ENCODE measurements at places on chromosomes 3 and 15.

DNA sequence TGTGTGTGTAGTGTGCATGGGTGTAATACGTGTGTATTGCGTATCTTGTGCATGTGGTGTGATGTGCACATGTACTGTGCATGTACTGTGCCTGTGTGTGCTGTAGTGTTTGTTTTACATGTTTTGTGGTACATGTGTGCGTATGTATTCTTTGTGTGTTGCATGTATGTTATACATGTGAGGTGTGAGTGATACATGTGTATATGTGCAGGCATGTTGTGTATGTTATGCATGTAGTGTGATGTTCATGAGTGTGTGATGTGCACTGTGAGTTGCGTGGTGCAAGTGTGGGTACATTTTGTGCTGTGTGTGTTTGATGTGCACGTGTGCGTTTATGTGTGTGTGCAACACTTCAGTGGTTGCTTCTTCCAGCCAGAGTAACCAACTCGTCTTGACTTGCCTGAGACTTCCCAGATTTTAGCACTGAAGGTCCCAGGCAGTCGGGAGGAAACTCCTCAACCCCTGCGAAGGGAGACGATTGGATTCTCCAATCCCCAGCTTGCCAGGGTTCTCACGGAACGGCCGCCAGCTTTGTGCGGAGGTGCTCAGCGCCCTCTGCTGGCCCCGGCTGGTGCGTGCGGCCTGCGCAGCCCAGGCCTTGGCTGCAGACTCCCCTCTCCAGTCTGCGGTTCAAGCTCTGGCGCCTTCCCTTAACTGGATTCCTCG, 3.6 kb downstream of the GALNT15 start:
- DNase-seq: no peak

GRCh38 chr3:98806521-98806920, 43.4 kb downstream of the ST3GAL6 start:
- no peak for DNase-seq

DNA sequence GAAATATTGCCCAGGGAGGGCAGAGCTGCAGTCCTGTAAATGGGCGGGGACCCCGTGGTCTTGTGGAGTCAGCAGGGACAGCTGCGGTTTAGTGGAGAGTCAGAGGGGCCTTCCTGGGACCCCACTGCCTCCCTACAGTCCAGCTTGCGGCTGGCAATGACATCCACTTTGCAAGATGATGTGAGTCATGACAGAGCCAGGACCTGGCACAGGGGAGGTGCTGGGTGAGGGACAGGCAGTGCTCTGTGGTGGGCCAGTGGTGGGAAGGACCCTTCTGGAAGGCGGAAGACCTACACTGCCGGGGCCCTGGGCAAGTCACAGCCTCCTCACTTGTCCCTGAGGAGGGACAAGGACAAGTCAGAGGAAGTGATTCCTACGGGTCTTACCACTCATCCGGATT, 17.8 kb downstream of the APBA2 start:
- no peak for DNase-seq

DNA sequence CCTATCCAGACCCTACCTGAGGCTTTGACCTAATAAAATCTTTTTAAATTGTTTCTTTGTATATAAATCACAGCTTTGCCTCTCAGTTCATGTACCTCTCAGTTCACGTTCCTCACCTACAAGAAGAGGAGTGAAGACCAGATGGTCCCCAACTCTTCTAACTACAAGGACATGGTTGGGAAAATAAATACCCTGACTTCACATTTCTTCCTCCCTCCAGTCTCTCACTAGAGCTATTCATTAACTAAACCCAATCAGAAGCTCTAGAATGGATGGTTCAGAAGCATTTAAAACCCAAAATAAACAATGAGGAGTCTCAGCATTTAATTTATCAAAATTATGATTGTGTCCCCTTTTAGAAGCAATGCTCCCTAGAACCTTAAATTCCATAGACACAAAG, 97.3 kb upstream of the AGTR1 start:
- DNase-seq: no peak

DNA sequence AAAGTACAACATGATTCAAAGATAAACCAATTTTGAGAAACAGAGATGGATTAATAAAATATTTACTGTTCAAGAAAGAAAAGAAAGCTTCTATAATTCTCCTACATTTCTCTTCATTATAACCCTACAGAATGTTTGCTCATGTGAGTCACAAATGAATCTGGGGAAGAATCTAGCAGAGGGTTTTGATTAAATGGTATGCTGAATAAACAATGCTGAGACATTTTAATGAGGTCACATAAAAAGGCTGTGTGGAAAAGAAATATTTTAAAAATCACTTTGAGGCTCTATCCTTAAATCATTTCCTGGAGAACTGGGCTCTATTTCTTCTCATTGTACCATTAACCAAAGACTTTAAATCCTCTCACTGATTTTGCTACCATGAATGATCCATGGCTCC, 727.7 kb downstream of the NTRK3 start:
- DNase-seq: no peak

GRCh38 chr3:5005367-5005766, 26.1 kb downstream of the BHLHE40 start:
- DNase-seq: no peak

Measured in AML-193 (cell line).